Activated T-helper 1 cell treated with anti-CD3 and anti-CD28 coated beads, Interleukin-2, amount 50 U/mL, for 16 hours (primary cell): ENCODE measurements at places on chromosomes 5 and 9.

- no peak for DNase-seq
These were observed 24.4 kb downstream of the ERAP1 start for GRCh38 chr5:96783326-96783725.

GRCh38 chr5:15346738-15347137 lies 153.2 kb upstream of the FBXL7 start:
- no peak for DNase-seq

- no peak for DNase-seq
These were observed 27.3 kb upstream of the FER start for GRCh38 chr5:108720391-108720790.

GRCh38 chr9:135508211-135508820 lies 7.8 kb downstream of the MRPS2 start:
- DNase-seq: no peak

- DNase-seq: no peak
These were observed 110.2 kb upstream of the EGFLAM start for GRCh38 chr5:38148021-38148625.

DNA sequence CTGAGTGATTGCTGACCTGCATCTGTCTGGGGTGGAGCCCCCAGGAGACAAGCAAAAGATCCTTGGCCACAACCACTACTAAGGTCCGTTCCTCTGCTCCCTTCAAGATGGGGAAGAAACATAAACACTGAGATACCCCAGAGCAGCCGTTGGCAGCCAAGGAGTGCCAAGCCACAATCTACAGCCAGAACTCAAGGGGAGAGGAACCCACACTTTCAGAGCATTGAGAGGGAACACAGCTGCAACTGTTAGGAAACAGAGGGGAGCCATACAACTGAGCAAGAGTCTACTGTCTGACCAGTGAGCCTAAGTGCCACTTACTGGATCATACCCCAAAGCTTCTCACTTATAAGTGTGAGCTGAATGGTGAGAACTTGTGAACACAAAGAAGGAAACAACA lies 44.6 kb upstream of the ADRB2 start:
- no peak for DNase-seq

GRCh38 chr9:33024126-33024965 lies 727 bp upstream of the DNAJA1 start:
- no peak for DNase-seq

DNA sequence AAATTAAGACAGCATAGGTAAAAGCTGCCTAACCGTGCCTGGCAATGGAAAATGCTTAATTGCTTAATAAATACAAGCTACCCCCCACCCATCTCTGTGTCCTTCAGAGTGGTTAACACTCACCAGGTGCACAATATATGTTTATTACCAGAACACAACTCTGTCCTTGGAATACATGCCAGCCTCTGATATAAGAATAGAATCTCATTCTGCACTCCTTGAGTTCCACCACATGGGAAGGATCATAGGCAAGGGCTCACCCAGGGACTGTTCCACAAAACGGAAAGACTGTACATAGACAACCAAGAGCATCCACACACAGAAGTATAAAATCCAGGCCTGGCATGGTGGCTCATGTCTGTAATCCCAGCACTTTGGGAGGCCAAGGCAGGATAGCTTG lies 91.4 kb downstream of the STRBP start:
- DNase-seq: no peak

DNA sequence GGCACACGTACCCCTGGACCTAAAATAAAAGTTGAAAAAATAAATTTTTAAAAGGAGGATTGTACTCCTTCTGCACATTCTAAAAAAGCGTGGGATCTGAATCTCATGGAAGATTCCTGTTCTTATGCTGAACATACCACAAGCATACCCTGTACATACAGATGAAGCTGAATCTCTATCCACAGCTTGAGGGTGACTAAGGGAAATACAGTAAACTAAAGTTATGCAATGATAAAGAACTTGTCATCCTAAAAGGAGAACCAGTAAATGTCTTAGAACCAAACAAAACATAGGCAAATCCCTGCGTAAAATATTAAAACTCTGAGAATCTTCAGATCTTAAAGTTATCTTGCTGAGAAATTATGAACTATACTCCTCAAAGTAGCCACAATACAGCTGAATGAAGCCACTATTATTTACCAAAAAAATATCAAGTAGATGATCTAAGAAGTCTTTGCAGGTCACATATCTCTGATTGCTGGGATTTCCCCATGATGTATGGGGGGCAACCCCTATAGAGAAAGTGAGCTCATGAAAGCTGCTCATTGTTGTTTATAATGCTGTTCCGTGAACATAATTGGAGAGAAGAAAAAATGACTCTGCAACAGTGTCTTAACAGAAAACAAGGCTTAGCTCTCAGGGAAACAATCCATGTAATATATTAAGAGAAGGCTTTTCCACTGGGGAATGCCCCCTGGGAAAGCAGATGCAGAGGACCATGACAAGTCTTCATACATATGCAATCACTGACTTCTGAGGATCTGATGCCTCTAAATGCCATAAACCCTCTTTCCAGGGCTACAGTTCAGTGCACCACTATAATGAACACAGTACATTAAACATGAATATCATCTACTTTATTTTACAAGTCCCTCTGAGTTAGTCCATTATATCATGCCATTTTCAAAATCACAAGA lies 210.1 kb downstream of the EPB41L4A start:
- DNase-seq: no peak

GRCh38 chr5:141484641-141485311 lies at the start of gene PCDHGC4:
Gene PCDHGC4 (plus strand): TSS chr5:141485030. CDS start chr5:141485174, 144 bp downstream.
- DNase-seq: no peak

DNA sequence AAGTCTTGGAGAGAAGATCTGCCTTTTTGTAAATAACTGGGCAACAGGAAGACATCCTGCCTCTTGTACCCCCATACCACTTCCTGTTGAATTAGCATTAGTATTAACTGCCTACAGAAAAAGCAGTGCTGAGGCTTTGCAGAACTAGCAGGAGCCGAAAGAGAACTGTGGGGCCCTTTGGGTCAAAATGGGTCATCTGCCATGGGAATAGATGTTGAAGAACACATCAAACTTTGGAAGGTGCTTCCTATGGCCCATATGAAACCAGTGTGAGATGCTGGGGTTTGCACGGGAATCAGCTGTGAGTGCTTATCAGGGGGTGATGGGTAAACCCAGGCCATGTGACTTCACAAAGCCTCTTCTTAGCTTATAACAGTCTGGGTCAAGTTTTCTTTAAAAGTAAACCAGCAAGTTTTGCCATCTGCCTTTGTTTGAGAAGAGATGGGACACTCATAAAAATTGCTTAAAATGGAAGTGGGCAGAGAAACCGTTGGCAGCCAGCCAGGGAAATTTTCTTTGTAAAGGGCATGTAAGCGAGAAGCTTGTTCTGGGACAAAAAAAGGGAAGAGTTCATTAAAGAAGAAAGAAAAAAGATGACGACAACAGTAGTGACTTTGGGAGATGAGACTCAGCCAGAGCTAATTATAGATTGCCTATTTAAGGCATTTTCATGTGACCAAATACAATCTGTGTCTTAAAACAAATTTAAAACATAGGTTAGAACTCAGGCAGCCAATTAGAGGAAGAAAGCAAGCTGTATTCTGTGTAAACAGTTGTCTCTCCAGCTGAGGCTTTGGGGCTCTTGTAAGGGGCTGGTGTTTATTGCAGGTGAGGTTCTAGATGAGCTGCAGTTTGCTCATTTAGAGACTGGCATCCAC lies 4.4 kb downstream of the SLC25A25 start:
- DNase-seq: peak; percentile 36

DNA sequence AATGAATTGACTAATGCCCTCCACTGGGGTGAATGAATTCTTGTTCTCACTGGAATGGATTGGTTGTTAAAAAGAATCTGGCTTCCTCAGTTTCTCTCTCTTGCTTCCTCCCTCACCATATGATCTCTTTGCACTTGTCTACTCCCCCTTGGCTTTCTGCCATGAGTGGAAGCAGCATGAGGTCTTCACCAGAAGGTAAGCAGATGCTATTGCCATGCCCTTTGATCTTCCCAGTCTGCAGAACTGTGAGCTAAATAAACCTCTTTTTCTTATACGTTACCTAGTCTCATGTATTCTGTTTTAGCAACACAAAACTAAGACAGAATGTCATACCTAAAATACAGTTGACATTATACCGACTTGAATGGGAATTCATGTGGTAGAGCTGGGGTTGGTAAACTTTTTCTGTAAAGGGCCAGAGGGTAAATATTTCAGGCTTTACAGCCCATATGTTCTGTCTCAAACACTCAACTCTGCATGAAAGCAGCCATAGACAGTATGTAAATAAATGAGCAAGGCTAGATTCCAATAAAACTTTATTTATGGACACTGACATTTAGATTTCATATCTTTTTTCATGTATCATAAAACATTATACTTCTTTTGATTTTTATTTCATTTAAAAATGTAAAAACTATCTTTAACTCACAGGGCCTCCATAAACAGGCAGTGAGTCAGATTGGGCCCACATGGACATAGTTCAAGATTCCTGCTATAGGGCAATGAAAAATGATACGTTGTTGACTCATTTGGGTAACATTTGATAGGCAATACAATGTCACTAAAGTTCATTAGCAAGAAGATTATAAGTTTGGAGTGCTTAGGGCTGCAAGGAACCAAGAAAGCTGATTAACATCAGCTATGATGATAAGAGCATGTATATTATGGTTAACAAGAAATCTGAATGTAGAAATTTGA lies 79.4 kb upstream of the TLE4 start:
- no peak for DNase-seq

- no peak for DNase-seq
These were observed 84.8 kb downstream of the SLC1A3 start for GRCh38 chr5:36691226-36691625.

DNA sequence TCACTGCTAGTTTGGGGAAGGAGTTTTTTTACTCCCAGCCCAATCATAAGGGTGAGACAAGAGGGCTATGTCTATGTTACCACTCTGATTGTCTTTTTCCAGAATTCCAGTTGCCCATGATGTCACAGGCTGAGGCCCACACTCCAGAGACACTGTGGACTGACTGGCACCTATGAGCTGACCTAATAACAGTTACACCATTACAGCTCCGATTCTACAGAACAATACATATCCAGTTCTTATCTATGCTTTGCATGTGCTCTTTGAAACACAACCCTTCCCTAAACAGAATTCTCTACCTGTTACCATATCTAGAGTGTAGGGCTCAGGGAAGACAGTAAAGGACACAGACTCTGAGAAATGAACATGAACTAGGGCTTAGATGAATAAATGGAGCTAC lies 45.7 kb upstream of the ALDOB start:
- DNase-seq: no peak

- DNase-seq: no peak
These were observed 56.7 kb downstream of the HSPA4 start for GRCh38 chr5:133108481-133108921.
